Inflammatory macrophage treated with lipopolysaccharide for 1 hour (primary cell): ENCODE measurements at places on chromosomes 6 and 20.

DNA sequence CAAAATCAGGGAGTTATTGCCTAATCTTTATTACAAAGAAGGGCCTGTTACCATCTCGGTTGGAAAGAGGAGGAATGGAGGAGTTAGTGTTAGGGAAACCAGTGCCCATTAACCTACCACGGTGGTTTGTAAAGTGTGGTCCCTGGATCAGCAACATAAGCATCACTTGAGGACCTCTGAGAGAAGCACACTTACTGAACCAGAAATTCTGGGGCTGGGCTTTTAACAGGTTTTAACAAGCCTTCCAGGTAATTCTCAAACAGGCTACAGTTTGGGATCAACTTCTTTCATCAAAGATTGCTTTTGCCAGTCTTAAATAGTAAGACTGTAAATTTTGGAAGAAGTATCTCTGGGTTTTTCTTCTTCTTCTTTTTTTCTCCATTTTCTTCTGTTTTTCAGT, 329.5 kb upstream of the JAG1 start:
- no peak for DNase-seq

- no peak for DNase-seq
Observed at GRCh38 chr6:141848029-141848890, 284.5 kb upstream of the GJE1 start.

DNA sequence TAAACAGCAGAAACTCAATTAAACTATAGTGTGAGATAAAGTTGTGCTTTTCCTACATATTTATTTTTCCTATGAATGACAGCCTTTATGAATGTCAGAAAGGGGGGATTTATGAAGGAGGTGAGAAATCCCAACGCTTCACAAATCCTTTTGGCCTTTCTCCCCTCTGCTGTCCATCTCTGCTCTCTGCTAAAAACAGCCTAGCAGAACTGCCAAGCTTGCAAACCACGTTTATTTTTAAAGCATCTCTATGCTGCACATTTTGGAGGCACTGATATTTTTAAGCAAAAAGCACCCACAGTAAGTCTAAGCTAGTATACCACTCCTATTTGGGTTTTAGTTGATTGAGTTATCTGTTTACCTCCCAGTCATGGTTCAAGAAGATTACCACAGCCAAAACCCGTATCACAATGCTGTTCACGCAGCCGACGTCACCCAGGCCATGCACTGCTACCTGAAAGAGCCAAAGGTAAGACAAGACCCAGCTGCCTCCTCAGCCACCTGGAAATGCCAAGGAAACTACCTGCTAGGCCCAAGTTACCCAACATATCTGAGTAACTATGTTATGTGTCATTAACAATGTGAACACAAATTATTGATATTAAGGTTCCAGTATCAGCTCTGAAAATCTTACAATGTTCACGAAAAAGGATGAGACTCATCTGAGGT, 96.3 kb downstream of the MTFR2 start:
- no peak for DNase-seq

GRCh38 chr6:135095716-135096115, 41.1 kb upstream of the HBS1L start:
- DNase-seq, result no peak

- no peak for DNase-seq
Observed at GRCh38 chr6:106257195-106257594, 68.4 kb downstream of the ATG5 start.
